Effector memory CD4-positive, alpha-beta T cell (primary cell): ENCODE measurements at places on chromosomes 5 and 9.

DNA sequence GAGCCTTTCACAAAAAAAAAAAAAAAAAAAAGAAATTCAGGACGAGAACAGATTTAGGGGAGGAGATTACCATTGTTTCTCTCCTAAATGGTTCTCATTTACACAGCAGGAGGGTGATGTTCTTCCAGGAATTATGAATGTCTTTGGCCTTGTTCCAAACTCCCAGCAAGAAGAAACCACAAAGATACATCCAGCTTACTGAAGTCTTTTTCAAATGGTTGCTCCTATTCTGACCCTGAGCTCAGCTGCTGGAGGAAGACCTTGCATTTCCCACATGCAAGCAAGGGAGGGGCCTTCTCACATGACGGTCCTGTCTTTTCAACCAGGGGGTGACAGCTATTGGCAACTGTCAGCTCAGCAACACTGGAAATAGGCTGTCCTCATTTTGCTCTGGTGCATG is 203.0 kb upstream of the VLDLR start:
- no peak for DNase-seq

GRCh38 chr5:7884491-7885267 is 15.7 kb downstream of the MTRR start:
- DNase-seq, result no peak

GRCh38 chr5:138000102-138000723 is 32.7 kb downstream of the FAM13B start:
- no peak for DNase-seq

- no peak for DNase-seq
Observed at GRCh38 chr9:13020146-13021040, 245.6 kb downstream of the LURAP1L start.

- DNase-seq, result no peak
Observed at GRCh38 chr5:176813587-176814312, 3.4 kb downstream of the UNC5A start.

DNA sequence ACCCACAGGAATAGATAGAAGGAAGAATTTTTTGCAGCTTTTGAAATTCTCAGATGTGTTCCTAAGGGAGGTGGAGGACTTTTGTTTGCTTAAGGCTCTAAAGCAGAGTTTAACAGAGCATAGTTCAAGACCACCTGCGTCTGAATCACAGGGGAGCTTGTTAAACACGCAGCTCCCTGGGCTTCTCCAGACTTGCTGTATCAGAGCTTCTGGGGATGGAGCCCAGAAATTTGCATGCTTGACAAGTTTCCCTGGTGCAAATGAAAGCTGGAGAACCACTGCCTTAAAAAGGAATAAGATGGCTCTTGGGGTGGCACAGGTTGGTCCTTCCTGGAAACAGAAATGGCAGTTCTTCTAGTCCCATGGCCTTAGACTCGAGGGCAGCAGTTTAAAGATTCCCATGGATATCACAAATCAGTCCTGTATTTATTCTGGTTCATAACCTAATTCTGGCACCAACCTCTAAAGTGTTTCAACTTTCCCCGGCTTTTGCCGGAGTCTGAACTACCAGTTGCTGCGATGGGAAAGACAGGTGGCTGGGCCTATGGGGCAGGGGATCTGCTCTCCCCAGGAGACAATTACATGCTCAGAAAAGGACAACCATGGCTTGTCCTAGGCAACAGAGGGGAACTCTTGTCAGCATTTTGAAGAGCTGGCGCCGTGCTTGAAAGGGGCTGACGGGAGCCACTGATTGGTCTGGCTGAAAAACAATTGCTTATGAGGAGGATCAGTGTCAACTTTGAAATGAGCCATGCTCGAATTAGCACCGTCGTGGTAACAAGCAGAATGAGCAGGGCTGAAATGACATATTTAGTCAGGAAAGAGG is 599.6 kb downstream of the CCDC171 start:
- no peak for DNase-seq

DNA sequence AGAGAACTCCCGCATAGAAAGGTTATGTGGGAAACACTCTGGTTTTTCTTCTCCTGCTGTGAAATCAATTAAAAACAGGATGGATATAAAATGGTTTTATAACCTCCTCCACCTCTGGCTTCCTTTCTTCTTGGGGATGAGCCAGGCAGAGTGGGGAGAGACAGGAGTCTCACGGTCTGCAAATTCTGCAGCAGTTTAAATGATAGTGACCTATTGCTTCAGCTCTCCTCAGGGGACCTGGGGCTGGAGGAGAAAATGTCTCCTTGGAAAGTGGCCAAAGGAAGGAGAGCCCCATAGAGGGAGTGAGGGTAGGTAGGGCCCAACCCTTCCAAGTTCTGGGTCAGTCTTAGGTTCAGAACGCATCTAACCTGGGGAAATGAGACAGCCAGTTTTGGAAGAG is 118.8 kb downstream of the MTX3 start:
- DNase-seq, result no peak

DNA sequence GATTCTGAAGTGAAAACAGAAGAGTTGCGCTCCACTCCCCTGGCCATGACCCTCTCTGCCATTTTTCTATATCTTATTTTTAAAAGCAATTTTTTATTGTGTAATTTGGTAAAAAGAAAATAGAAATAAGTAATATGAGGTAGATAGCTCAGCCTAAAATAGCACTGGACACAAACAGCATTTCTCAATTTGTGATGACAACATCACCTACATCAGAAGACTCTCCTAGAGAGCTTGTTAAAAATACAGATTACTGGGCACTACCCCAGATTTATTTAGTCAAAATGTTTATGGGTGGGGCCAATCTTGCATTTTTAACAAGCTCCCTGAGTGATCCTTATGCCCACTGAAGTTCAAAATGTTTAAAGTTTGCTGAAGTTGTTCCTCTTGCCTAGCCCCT is 40.5 kb upstream of the CCDC112 start:
- DNase-seq, result no peak

DNA sequence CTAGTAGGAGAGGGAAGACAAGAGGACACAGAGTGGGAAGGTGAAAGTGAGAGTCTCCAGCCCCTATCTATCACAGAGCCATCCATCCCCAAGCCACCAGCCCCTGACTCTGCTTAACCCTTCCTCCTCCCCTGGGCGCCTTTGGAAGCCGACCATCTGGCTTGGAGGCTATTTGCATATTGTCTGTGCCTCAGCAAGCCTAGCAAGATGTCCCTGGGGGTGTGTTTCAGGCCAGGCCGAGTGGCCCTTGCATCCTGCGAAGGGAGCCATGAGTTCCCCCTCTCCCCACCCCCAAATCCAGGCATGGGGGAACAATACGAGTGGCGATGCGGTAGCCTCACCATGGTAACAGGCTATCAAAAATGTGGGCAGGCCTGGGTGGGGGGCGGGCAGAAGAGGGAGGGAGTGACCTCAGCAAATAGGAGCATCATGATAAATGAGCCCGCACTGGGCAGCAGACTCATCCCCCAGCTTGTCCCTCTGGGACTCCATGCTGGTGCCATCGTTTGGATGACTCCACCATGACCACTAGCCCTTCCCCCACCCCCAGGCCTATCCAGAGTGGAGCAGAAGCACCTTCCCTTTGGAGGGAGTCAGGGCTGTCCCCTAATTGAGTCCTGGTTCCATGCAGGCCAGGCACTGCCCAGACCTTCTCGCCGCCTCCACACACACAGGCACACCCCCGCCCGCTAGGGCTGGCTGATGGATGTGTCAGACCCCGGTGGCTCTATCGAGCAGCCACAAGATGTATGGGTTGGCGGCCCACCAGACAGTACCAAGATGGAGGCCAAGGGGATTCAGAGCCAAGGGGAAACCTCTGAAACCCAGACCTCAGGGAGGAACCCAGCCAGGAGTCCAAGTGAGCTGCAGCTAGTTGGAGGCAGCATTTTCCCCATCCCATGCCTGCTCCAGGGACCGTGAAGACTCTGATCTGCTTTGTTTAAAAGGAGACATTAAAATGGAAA is 14.6 kb downstream of the URM1 start:
- no peak for DNase-seq

GRCh38 chr9:29044959-29045358 is 1471.7 kb upstream of the C9orf72 start:
- DNase-seq, result no peak

GRCh38 chr5:10726913-10727517 is 34.0 kb downstream of the DAP start:
- no peak for DNase-seq

DNA sequence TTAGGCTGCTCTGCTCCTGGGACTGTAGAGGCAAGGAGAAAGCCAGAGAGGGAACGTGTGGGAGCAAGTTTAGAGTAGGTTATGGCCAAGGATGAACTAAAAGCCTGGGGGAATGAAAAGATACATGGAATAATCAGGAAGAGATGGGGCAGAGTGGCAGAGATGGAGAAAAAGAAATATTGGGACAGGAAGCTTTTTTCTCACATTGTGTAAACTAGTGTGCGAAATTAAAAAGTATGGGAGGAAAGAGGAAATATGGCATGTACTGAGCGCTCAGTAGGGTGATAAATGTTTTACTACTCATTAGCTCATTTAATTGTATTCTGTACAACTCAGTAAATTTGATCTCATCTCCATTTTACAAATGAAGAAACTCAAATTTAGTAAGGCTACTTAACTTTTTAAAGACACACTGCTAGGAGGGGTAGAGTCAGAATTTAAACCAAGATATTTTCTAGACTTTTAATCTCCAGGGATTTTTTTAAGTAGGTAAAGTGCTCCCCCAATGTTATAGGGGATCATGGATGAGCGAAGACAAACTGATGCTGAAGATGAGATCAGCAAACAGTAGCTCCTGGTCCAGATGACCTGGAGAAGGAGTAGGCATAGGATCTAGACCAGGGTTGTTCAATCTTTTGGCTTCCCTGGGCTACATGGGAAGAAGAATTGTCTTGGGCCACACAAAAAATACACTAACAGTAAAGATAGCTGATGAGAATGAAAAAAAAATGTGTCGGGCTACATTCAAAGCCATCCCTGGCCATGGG is 30.8 kb downstream of the ALDH1A1 start:
- no peak for DNase-seq

DNA sequence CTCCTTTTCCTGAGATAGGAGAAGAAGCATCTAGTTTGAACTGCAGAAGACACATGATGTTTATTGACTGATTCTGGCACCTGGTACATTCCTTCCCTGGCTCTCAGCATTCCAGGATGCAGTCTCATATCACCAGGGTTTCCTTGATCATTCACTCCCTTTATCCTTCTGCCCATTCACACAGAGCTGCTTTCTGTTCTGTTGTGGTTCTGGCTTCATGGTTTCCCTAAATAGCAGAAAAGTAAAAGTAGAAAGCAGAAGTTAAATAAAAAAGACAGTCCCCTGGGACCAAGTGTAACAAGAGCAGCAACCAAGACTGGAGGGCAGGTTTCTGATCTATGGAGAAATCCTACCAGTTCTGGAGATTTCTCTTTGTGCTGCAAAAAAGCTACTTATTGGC is 3.2 kb downstream of the IFNA8 start:
- no peak for DNase-seq

- DNase-seq, result no peak
Observed at GRCh38 chr5:33608344-33609041, 167.7 kb downstream of the TARS1 start.

- no peak for DNase-seq
Observed at GRCh38 chr9:70406434-70406862, 8.0 kb downstream of the KLF9 start.
